GM18507 (cell line): ENCODE measurements at places on chromosomes 12 and 14.

DNA sequence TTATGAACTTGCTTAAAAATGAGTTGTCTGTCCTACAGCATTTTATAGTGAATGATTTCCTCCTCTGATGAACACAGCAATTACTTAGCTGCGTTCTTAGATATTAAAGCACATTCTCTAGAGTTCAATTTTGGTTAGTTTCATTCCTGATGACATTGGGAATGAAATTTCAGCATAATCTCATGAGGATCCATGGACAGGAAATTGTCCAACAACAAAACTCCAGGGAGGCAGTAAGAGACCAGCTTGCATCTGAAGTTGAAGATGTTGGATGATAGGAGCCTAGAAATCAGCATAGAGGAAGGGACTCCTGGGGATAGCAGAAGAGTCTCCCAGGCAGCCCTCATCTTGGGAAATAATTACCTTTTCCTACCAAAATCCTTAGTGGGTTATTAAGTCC is 128.7 kb upstream of the RAP1B start:
- no peak for DNase-seq

- DNase-seq, result no peak
Measured at GRCh38 chr14:54052696-54053385, 96.2 kb upstream of the BMP4 start.

GRCh38 chr12:114395755-114396152 is 10.2 kb downstream of the TBX5 start:
- no peak for DNase-seq

DNA sequence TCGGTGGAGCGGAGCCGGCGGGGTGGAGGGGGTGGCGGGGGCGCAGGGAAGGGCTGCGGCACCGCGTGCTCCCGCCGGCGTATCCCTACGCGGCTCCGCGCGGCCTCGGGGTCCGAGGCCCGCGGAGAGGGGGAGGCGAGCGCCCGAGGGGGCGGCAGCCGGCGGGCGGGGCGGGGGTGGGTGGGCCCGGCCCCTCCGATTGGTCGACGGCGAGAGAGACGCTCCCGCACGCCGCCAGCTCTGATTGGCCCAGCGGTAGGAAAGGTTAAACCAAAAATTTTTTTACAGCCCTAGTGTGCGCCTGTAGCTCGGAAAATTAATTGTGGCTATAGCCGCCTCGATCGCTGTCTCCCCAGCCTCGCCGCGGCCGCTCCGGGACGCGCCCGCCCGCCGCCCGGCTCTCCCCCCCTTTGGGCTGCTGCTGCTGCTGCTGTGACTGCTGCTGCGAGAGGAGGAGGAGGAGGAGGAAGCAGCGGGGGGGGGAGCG is at the start of gene FOXG1:
TSS of gene FOXG1 (plus strand) at position 319 of the 487 bp plus-strand sequence. CDS start 493 bp downstream, outside the sequence.
- DNase-seq, result no peak

DNA sequence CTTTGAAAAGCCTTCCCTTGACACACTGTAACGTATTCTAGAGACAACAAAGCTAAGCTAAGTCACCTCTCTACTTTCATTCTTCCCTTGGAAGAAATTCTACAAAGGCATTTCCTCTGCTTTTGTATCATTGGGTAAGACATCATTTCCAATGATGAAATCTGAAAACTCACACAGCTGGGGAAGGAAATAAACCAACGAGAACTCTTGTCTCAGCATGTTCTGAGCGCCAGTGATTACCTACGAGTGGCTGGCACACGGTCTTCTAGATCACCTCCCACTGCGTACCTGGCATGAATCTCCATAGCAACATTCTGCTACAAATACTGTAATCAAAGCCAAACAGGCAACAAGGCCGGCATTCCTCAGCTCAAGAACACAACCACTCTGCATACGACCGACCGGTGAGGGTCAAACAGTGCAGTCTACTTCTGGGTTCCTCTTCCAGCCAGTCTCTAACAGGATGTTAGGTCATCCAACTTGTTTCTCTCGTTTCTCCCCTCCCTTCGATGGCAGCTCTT is 7.6 kb downstream of the VPS37B start:
- DNase-seq, result no peak

DNA sequence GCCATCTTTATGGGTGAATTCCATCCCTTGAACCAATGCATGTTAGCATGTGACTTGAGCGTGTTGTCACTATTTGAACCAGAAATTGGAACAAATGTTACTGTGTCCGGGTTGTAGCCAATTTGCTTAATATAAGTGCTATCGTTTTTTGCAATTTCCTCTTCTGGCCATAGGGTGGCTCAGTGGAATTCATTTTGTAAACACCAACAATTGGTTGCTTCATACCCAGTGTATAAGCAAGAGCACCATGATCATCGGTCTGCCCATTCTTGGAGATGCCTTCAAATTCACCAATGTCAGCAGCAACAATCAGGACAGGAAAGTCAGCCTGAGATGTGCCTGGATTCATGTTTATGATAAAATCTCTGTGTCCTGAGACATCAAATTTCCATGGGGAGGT is 5.0 kb upstream of the NEDD1 start:
- DNase-seq, result no peak

DNA sequence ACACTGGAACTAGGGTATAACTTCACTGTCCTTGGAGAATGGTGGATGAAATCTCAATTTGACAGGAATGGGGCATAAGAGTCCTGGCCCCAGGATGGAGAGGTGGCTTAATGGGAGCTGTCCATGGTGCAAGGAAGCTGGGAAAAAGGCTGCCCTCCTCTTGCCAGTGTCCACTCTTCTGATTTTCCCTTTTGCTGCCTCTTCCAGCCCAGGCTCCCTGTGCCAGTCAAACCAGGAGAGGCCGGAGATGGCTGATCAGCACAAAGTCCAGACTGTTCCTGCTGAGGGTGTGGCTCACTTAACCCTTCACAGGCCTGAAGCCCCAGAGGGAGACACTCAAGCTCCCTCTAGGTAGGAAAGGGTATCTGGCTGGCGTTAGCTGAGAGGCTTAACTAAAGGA is at the start of gene MYO1A:
TSS of gene MYO1A (minus strand) at position 240 of the 400 bp plus-strand sequence. CDS start 1,806 bp downstream, outside the sequence.
- no peak for DNase-seq

- DNase-seq, result peak; percentile 51
Measured at GRCh38 chr12:79690638-79691510, at the start of gene PAWR. Gene PAWR (minus strand): TSS chr12:79690964. CDS start chr12:79690244, 720 bp downstream.

- DNase-seq, result no peak
Measured at GRCh38 chr14:29740491-29740890, 187.2 kb downstream of the PRKD1 start.

GRCh38 chr12:3195337-3195736 is 118.2 kb downstream of the TSPAN9 start:
- DNase-seq, result no peak

DNA sequence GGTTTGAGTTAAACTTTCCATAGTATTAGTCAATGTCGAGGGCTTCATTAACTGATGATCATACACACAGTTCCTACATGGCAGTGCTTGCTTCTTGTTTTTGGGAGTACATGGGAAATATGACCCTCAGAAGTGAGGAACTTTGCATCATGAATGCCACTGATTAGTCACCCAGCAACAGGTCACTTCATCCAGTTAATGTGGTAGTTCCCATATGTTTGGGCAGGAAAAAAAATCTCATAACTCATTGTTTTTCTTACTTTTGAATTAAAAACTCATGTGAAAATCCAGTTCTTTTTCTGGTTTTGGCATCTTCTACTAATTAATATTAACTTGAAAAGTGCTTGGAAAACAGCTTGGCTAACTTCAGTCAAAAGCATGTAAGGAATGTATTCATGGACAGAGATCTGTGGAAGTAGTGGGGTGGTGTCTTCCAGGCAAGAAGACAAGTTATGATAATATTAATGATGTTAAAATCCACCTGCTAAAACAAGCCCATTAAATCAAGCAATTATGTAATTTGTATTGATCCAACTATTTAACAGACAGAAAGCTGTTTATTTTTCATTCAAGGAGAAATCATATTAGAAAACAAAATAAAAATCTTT is 309.1 kb upstream of the NAV3 start:
- DNase-seq, result no peak

GRCh38 chr12:26636710-26637328 is 196.2 kb downstream of the ITPR2 start:
- no peak for DNase-seq

DNA sequence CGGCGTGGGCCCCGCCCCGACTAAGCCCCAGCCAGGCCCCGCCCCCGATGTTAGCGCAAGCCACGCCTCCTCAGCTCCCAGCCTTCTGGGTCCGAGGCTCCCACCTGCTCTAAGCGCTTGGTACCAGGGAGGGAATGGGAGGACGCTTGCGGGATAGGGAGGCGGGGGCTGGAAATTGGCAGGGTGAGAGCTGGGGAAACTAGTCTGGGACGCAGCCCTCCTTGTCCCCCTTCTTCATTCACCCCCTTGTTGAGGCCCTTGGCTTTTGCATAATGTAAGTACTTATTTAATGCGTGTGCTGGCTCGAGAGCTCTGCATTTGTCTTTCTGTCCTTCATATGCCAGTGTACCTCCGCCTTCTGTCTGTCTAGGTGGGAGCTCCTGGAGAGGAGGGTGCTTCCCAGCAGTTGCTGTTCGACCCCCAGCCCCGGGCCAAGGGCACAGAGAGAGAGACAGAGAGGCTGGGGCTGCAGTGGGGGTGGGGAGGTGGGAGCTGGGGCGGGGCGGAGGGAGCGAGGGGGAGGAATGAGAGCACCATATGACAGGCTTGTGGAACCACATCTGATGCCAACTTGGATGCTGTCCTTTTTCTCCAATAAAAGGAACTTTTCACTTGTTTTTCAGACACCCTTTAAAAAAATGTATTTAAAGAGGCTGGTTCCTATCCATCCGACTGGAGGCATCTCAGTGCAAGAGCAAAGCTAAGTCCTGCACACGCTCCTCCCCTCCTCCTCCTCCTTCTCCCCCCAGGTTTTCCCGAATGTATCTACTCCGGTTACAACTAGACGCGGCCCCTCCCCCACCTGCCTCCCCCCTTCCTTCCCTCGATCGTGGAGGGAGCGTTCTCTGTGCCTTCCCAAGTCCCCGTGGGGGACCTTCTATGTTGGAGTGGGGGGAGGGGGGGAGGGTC is 25.6 kb upstream of the MAP1LC3B2 start:
- DNase-seq, result peak; percentile 63

DNA sequence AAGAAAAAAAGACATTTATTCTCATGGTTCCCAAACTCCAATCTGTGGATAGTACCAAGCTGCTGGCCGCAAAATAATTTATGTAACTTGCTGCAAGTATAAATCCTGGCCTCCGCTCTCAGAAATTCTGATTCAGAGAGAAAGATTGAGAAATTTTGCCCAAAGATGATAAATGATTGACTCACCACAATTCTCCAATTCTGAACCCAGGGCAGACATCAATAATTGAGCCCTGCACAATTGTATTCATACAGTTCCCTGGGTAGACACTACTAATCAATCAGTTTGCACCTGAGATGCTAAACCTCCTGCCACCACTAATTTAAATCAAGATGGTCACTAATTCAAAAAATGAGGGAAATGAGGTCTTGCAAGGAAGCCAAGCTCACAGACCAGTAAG is 38.2 kb downstream of the TRPV4 start:
- no peak for DNase-seq

DNA sequence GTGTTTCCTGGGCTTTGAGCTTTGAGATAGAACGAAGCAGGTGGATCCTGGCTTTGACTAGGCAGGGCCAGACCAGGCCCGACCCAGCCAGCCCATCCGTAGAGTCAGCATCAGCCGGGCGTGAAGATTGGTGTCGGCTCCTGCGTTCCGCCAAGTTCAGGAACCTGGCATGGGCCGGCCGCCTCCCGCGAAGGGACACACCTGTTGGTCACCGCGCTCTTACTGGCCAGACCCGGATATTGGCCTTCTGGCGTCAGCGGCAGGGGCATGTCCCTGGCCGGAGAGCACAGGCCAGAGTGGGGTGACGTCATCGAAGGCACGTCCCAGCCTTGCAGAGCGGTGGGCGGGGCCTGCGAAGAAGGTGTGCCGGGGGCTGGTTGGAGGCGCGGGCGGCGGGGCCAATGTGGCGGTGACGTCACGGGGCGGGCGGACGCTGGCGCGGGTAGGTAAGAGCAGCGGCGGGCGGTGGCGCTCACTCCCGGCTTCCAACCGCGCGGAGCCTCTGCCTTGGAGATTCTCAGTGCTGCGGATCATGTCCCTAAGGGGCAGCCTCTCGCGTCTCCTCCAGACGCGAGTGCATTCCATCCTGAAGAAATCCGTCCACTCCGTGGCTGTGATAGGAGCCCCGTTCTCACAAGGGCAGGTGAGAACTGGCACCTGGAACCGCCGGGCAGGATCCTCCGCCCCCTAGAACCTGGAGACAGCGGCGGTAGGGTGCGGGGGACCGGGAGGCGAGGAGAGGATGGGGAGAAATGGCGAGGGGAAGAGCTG is at the start of gene ARG2:
TSS of gene ARG2 (plus strand) at position 475 of the 771 bp plus-strand sequence. CDS start at position 533, 58 bp downstream.
- DNase-seq, result peak; percentile 91

- no peak for DNase-seq
Measured at GRCh38 chr12:69821032-69821455, 4.0 kb upstream of the MYRFL start.
